Heart right ventricle (tissue), 16 donors: ENCODE measurements at places on chromosomes 3 and 15. TPM values are rescaled to one million over a fixed set of nuclear protein-coding genes. Genes with fewer than 3 reads are reported as not detected.

The ATP10A gene
- 2.2 TPM for polyA plus RNA-seq

DNA sequence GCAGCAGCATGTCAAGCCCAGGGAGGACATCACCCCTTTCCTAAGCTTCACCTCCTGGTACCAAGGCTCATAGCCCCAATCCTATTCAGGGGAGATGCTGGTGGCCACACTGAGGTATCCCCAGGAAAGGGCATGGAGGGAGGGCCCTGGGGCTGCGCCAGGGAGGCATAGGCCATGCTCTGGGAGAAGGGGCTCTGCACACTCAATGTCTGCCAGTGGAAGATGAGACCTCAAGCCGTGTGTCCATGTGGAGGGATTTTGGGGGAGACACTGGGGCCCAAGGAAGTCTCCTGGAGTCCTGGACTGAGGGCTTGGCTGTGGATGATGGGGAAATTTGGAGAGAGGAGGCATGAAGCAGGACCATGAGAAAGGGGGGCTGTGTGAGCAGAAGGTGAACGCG is 21.2 kb upstream of the PRR23E start:
- DNase-seq: no peak

GRCh38 chr15:90211009-90211408 is 9.9 kb downstream of the SEMA4B start:
- DNase-seq: no peak

- DNase-seq: no peak
Observed at GRCh38 chr15:70099967-70100473, 2.3 kb upstream of the TLE3 start.

GRCh38 chr3:187919048-187919447 is 173.8 kb upstream of the BCL6 start:
- DNase-seq: no peak

- DNase-seq: peak; percentile 40
Observed at GRCh38 chr15:48671103-48672022, 25.9 kb upstream of the FBN1 start.

The AMIGO3 gene
- polyA plus RNA-seq: 2.1 TPM

The COL6A5 gene
- polyA plus RNA-seq: not detected

The SCAMP5 gene
- 5.3 TPM for polyA plus RNA-seq

DNA sequence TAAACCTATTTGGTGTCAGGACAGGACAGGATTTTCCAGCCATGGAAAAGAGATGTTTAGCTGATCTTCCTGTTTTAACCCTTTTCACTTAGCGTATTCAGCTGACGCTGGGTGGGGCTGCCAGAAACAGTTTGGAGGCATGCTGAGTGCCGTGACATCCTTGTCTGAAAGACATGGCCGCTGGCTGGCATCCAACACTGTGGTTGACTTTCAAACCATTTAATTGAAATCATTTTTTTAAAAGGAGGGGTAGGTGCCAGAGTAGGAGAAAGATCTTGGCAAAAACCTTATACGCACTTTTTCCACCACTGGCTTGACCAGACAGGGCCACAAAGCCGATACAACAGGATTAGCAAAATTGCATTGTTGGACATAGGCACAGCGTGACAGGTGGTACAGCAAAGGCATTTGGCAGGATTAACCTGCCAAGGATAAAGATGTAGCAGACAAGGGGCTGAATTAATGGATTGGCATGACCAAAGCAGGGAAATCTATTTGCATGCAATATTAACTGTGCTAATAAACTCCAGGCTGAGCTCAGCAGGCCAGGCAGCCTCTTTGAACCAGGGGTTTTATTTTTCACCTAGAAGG is 131.8 kb upstream of the TOPAZ1 start:
- DNase-seq: no peak
